Stromal cell of bone marrow (primary cell): ENCODE measurements at places on chromosomes 1 and 21.

GRCh38 chr1:159941591-159942560 is 3.5 kb downstream of the IGSF9 start:
- no peak for DNase-seq

GRCh38 chr1:220873868-220874655 is 5.2 kb upstream of the HLX start:
- DNase-seq, result no peak

- peak; percentile 65 for DNase-seq
Measured at GRCh38 chr1:167899253-167899681, 14.7 kb downstream of the ADCY10 start.

DNA sequence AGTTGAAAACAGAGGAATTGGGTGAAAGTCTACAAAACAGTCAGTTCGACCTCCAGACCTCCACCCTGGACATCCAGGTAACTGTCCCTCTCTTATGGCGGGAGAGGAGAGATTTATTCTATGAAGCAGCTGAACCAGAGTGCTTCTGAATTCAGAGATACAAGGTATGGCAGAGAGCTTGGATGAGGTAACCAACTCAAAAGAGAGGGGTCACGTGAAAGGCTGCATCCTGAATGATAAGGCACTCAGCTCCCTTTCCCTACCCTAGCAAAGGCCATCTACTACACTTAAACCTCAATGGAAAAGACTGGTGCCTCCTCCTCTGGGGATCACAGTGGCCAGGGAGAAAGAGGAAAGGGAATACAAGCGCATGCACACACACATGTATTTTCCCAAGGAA is 88.4 kb upstream of the KCNA3 start:
- no peak for DNase-seq

GRCh38 chr21:14880922-14881321 is 183.9 kb downstream of the NRIP1 start:
- no peak for DNase-seq

GRCh38 chr1:8939362-8939995 is 6.2 kb upstream of the CA6 start:
- peak; percentile 26 for DNase-seq

DNA sequence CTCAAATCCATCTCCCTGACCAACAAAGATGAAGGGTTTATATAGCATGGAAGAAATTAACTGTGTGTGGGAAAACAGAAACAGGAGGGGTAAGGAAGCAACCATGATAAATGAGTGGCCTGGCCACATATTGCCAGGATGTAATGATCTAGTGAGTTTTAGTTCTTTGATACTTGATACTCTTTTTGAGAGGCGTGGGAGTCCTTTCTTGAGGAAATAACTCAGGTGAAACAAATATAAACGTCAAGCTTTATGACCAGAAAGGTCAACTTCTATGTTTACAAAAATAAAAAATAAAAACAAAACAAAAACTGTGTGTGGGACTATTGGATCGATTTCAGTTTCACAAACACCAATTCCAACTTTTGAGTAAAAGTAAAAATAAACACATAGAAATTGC is 860.8 kb upstream of the B3GALT2 start:
- DNase-seq, result no peak
